ENCODE measurements at places on chromosomes 6 and 20.

GRCh38 chr20:63080411-63080810, 73.6 kb upstream of the BHLHE23 start:
- no peak for DNase-seq

DNA sequence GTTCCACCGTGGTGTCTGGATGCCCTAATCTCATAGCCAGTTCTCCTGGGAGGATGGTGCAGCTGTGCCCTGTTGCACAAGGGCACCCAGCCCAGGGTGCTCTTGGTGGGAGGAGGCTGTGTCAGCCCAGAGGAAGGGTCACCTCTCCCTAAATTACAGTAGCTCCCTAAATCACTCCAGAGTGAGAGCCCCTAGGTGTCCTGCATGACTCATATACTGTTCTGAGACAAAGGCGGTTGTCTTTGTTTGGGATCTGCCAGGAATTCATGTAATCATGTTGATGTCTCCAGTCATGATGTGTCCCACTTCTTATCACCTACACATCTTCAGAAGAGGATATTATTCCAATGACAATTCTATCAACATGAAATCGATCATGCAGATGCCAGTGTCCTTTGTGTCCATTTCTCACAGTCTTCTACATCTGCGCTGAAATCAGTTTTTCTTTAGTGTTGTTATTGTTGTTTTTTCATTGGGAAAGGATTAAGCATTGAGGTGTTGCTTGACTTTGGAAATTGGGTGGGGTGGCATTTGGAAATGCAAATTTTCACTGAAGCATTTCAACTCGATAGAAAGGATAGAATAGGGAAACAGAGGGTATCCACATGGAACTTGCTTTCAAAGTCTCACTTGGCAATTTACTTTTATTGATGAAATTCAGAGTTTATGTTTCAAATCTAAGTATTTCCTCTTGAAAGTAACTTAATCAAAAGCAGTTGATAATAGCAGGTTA, 19.5 kb downstream of the PERP start:
- DNase-seq: no peak

GRCh38 chr6:90454836-90455427, 131.9 kb downstream of the MAP3K7 start:
- no peak for DNase-seq

- DNase-seq: no peak
Measured at GRCh38 chr20:46119028-46119546, 973 bp downstream of the CD40 start.

DNA sequence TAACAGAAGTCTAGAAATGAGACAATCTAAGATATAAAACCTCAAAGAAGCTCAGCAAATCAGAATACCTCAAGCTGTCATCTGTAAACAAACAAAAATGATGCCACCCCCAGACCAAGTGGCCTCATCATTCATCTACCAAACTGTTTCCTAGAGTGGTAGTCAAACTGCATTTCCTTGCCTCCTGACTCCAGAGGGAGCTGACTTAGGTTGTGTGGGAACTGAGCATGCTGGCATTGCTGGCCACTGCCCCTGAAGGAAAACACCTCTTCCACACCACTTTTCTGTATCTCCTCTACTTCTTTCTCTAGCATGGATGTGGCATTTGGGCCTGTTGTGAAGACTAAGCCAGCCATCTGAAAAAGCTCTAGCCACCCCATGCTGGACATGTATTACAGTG, 56.3 kb downstream of the ZHX3 start:
- no peak for DNase-seq
